ENCODE measurements at places on chromosomes 13 and 19. TPM values are rescaled to one million over a fixed set of nuclear protein-coding genes. Genes with fewer than 3 reads are reported as not detected.
A peak's percentile ranks its signal among the peaks of the same experiment; 100 is the strongest.

PCSK4 gene
- total RNA-seq: 10.4 TPM

IGFL1 gene
- not detected for total RNA-seq

CATSPERD gene
- total RNA-seq: not detected

COPE gene
- total RNA-seq: 310 TPM

KLHL1 gene
- not detected for total RNA-seq

HCN2 gene
- not detected for total RNA-seq

ERICH6B gene
- total RNA-seq: not detected

KLK4 gene
- 1.9 TPM for total RNA-seq

APLP1 gene
- 0.88 TPM for total RNA-seq

NPHS1 gene
- total RNA-seq: not detected

GRCh38 chr13:32610538-32610937 lies 24.3 kb downstream of the PDS5B start:
- DNase-seq: no peak

GRCh38 chr13:53159431-53159830 lies 130.8 kb downstream of the OLFM4 start:
- DNase-seq: peak; percentile 41

GRCh38 chr19:44876930-44877535 lies 14.0 kb upstream of the TOMM40 start:
- DNase-seq: no peak

DNA sequence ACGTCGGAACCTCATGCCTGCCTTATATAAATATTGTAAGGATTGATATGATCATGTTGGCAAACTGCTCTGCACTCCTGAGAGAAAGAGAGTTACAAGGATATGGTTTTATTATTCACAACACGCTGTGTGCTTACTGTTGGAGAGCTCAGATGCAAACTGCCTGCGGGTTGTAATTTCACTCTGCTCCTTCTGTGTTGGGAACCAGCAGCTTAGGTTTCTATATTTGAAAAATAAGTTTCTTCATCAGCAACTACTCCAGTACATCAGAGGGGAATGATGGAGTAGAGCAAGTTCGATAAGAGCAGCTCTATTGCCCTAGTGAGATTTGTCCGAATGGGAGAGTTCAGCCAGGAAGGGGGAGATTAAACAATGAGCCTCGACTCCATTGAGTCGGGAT lies 106.9 kb upstream of the UBL3 start:
- no peak for DNase-seq

DNA sequence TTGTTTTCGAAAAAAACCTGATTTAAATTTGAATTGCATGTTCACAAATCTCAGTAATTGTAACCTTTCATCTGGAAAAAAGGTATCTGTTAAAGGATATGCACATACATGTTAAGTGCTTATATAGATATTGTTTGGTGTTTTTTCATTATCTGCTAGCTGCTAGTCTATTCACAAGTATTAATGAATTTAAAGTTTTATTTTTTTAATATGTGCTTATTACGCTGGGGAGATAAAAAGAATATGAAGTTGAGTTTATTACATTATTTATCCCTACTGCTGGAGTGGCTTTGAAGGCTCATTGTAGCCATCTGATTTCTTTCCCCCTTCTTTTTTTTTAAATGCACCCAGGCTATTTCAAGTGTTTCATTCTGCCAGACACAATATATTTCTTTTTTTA lies 3.9 kb upstream of the MAB21L1 start:
- no peak for DNase-seq

DNA sequence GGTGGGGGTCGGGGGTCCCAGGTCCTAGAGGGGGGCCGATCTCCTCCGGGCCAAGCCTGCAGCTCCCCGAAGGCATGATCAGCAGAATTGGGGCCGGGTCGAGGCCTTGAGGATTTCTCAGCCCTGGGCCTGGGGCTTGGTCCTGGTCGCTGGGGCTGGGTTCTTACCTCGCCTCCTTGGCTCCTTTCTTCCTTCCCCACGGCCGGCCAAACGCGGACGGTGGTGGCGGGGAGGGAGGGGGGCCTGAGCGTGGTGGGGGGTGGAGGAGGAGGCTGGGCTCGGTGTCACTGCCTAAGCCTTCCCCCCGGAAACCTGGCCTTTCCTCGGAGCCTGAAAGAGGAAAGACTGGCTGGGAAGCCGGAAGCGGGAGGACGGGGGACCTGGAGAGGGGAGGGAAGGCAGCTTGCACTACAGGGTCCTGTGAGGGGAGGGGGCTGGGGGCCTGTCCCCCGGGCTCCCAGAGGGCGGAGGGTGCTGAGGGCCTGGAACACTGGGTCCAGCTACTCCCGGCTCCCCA lies at the start of gene ZNF579:
Gene ZNF579, minus strand, starts transcription at position 221 of the 517 bp plus-strand sequence. CDS start 1,209 bp downstream, outside the sequence.
- DNase-seq: peak; percentile 85

- no peak for DNase-seq
Observed at GRCh38 chr13:27383104-27383921, 41.1 kb upstream of the GTF3A start.

DNA sequence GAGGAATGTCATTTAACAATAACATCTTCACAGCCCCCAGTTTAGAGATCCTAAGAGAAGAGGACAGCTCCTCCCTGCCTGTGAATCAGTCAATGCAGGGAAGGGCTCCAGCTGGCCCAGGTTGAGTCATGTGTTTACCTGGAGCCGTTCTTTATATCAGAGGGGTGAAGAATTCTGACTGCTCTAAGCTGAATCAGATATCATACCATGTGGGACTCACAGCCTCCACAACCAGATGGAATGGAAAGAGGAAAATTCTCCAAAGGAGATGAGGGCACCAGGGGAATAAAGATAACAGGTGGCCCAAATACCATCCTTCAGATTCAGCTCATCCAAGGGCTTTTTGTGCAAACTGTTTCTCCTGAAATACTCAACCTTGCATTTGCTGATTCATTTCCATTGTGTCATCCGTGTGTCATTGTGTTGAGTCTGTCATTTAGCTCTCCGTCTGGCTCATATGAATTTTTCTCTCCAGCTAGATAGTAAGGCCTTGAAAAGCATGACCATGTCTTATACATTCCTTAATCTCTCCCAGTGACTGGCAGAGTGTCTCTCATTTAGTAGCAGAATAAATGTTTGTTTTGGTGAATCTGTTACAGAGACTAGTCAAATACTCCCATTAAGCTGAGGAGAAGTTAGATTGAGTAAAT lies 217.9 kb downstream of the RFC3 start:
- no peak for DNase-seq

- DNase-seq: no peak
Observed at GRCh38 chr13:92297971-92298942, 899.8 kb downstream of the GPC5 start.

DNA sequence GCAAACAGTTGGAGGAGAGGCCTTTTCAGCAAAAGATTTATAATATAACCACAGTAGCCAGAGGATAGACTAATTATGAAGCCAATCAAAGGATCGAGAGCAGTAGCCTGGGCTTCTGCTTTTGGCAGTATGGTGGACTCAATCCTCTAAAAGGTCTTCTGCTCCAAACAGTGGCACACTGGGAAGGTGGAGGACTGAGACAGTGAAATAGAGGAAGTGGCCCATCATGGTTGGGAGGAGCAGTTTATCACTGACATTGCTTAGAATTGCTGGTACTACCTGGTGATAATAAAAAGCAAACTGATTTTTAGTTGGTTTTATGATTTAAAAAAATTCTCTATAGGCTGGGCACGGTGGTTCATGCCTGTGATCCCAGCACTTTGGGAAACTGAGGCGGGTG lies 20.9 kb upstream of the PLAUR start:
- no peak for DNase-seq

DNA sequence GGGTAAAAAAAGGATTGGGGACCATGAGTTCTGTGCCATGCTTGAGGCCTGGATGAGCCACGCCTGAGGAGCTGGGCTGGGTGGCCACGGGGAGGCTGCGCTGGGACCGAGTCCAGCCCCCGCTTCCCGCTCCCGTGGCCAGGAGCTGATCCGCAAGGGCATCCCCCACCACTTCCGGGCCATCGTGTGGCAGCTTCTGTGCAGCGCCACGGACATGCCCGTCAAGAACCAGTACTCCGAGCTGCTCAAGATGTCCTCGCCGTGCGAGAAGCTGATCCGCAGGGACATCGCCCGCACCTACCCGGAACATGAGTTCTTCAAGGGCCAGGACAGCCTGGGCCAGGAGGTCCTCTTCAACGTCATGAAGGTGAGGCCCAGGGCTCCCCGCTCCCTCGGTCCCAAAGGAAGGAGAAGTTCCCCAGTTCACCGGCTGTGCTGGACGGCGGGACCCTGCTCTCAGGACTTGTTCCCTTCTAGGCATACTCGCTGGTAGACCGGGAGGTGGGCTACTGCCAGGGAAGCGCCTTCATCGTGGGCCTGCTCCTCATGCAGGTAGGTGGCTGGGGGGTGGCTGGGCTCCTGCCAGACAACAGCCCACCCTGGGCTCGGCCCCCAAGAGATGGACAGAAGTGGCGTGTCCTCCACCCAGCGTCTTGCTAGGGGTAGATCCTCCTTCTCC lies 18.9 kb downstream of the EVI5L start:
- no peak for DNase-seq

DNA sequence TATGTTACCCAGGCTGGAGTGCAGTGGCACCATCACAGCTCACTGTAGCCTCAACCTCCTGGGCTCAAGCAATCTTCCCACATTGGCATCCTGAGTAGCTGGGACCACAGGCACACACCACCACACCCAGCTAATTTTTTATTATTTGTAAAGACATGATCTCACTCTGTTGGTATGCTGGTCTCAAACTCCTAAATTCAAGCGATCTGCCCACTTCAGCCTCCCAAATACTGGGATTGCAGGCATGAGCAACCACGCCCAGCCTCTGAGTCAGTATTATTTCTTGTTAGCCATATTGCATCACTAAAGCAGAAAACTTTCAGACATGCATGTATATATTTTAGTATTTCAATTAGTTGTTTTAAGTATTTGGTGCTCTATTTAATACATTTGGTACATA lies 376.4 kb downstream of the GPC6 start:
- no peak for DNase-seq

GRCh38 chr19:45705115-45705514 lies 12.6 kb downstream of the QPCTL start:
- DNase-seq: peak; percentile 32

DNA sequence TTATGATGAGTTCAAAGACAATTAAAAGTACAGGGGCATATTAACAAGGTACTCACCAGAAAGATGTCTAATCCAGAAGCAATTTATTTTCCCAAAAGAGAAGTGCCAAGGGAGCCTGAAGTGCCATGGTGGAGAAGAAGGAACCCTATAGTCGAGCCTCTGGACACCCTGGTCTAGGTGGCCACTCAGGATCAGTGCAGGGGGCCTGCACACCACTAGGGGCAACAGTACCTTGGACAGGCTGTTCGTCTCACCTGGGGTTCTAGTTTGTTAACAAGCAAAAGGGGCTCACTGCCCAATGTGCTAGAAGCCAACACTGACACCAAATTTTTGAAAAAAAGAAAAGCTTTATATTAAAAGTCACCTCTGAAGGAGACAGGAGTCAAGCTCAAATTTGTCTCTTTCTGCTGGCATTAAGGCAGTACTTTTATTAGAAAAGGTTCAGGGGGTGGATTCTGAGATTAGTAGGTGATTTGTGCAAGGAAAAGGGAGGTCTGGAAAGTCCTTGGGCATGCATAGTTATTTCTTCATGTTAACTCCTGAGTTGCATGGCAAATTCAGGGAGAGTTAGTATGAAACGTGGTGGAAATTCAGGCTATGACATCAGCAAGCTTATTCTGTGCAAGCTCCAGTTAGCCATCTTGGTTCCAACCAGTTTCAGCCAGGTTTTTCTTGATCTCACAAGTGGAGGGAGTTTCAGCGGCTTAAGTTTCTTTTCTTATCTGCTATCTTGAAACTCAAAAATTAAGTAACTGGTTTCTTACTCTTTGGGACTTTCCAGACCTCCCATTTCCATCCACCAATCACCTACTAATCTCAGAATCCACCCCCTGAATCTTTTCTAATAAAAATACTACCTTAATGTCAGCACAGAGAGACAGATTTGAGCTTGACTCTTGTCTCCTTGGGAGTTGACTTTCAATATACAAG lies 884 bp upstream of the CBY2 start:
- no peak for DNase-seq

DNA sequence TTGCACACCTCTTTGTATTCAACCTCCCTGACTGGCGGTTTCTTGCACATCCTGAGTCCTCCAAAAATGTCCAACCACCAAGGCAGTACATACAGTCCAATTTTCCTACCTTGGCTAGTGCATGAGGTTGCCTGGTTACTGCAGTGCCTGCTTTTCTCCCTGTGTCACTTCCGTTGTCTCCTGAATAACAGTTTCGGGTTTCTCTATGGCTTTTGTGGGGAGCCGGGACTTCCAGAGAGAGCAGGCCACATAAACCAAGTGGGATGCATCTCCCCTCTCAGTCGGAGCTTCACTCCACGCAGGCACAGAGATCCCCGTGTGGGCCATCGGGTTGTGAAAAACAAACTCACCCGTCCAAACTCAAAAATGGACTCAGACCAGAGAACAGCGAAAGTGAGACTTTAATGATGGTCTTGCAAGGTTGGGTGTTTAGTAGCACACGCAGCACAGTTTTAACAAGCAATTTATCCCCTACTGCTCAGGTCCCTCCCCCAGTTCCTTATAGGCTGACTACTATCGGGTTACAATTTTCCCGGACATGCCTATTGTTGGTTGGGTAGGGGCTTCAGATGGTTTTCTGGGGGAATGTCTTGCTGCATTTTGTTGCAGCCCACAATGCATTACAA lies 173.1 kb downstream of the POU4F1 start:
- DNase-seq: no peak

DNA sequence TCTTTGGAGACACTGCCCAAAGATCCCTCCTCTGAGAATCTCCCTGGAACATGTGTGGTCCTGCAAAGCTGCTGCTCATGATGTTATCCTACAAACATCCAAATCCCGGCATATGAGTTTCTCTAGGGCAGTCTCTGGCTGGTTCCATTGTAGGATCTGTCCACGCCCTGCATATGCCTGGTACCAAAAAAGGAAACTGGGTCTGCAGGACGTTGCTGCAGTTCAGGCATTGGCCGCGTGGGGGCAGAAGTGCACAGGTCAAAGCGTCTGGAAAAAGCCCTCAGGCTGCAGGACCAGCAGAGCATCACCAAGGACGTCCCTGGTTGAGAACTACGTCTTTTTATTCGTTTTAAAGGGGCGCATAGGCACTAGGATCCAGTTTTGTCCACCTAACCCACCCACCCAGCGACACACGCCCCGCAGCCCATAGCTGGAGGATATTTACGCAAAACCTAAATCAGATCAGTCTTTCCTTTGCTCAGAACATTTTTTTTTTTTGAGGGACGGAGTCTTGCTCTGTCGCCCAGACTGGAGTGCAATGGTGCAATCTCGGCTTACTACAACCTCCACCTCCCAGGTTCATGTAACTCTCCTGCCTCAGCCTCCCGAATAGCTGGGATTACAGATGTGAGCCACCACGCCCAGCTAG lies 12.9 kb upstream of the ZNF564 start:
- peak; percentile 92 for DNase-seq

Data from thyroid gland (tissue), 4 donors.